ENCODE measurements at places on chromosomes 7 and 10. TPM values are rescaled to one million over a fixed set of nuclear protein-coding genes. Genes with fewer than 3 reads are reported as not detected.

DNA sequence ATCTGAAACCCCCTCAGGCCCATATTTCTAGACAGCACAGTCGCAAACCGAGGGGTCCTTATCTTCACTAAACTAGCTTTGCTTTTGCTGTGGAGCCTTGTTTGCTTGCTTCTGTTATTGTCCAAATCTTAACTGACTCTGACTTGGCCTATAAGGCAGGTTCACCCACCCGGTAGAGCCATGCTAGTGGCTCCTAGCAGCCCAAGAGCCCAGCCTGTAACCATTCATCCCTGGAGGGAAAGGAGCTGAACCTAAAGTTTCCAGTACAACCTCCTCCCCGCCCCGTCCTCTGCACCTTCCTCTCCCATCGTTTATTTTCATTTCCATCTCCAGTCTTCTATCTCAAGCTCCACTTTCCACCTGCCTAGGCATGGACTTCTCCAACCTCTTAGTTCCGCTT lies 345.7 kb downstream of the PTPRN2 start:
- DNase-seq = no peak

GRCh38 chr10:30510184-30510931 lies 76.4 kb downstream of the MAP3K8 start:
- DNase-seq = no peak

DNA sequence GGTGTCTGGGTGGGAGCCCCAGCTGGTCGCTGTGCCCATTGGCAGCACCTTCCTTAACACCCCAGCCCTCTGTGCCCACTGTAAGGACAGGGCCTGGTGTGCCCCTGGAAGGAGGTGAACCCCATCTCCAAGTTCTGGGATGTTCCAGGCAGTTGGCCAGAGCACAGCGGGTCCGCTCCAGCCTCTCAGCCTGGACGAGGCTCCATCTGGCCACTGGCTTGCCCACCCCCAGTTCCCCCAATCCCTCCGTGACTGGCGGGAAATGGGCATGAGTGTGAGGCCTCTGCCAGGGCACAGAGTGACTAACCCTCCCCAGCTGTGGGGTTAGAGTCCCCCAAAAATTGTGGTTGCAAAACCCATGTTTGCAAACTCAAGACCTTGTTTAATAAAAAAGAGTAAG lies 15.6 kb downstream of the GRIFIN start:
- DNase-seq = no peak

DNA sequence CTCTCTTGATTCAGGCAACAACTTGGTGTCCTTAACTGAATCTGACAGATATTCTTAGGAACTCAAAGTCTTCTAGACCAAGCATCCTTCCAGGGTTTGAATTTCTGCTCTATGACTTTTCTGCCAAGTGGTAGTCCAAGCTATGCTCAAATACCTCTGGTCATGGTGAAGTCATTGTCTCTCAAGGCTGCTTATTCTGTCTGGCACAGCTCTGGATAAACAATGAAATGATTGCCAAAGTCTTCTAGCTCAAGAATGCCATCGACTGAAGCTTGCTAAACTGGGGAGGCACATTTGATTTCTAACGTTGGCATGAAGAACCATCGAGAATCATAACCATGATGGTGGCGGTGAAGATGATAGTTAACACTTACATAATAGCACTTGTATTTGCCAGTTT lies 116.2 kb upstream of the MKX start:
- no peak for DNase-seq

The ANLN gene
- 68.3 TPM for total RNA-seq

The BMPR1A gene
- total RNA-seq = 84.7 TPM

The TCERG1L gene
- 4.2 TPM for total RNA-seq

The PPP1R3C gene
- total RNA-seq = 5.4 TPM

- DNase-seq = no peak
Measured at GRCh38 chr7:102119213-102119651, 167.4 kb upstream of the SH2B2 start.

The MUC12 gene
- 0.50 TPM for total RNA-seq
